ENCODE measurements at places on chromosomes 6 and 20.

DNA sequence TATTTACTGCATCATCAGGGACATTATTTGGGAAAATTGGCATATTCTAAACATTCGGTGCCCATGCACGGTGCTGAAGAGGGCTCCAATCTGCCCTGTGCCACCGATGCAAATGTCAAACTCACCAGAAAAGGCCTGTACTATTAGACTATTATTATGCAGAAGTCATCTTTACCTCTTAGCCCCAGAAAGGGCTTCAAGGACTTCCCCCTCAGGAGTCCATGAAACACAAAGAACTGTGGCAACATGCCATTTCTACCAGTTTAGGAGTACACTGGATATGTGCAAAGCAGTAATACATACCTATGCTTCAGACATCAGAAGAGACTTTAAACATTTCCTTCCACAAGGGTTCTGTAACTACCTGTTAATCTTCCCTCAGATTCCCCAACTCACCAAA, 8.6 kb downstream of the DIDO1 start:
- no peak for DNase-seq

DNA sequence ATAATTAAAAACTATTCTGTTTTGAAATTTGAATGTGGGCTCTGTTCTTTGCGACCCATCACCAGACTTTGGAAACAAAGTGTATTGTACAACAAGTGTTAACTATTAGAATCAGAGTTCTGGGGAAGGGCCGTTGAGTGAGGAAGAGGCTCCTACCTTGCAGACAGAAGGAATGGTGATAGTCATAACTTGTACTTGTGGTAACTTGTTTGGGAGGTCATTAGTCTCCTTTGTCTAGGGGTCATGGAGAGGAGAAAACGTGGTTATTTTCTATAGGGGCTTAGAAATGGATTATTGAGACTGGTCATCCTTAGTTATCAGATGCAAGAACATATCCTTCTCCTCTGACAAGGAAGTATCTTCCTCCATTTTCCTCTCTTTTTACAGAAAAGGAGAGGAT, 174.8 kb downstream of the BMP2 start:
- no peak for DNase-seq

DNA sequence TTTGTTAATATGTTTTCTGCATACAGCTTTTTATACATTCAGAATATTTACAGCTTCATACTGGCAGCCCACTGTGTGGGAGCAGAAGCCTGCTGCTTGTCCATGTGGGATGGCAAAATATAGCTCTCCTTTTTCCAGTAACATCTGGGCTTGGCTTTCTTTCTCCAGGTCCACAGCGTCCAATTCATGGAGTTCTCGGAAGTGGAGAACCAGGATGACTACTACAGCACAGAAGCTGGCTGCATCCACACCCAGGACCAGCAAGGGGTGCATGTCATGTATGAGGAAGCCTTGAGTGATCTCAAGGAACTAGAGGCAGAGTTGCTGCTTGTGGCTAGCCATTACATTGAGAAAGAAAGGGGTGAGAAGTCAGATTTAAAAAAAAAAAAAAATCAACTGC, 143.1 kb downstream of the CD164 start:
- DNase-seq, result no peak

DNA sequence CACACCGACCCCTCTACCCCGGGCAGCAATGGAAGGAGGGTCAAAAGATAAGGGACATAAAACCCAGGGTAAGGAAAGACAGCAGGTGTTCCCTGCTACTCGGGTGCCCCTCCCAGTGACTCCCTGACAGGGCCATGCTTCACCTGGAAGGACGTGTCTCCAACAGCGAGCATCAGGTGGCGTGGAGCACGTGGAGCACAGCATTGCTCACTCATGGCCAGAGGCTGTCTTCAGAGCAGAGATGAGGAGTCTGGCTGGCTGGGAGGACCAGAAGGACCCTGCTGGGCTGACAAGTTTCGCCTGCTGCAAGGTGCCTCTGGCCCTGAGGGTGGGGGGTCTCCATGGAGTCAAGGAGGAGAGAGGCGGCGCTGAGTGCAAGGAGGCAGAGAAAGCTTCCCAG, 15.3 kb upstream of the CDH22 start:
- DNase-seq, result no peak

- no peak for DNase-seq
Observed at GRCh38 chr20:38877483-38877882, 48.7 kb upstream of the FAM83D start.

All from NCI-H2171 (cell line).